Skin of body (tissue), 3 donors: ENCODE measurements at places on chromosomes 2 and 18.

DNA sequence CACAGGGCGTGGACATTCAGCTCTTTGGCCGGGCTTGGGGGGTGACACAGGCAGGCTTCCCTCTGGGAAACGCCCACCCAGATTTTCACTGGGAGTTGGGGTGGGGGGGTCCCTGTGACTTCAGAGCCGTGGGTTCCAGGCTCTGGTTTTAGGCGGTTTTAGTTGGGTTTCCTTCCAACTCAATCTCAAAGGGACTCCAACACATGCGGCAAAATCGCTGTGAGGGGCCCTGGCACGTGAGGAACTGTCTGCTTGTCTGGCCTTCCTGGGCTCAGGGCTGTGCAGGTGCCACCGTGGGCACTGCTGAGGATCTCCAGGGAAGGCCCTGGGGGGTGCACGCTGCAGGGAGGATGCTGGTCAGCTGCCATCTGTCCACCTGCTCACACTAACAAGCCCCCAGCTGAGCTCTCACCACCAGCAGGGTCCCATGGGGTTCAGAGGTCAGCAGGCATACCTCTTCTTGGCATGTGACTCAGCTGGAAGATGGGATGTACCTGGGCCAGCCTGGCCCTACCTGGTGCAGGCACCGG lies 11.7 kb downstream of the HS6ST1 start:
- DNase-seq: no peak

DNA sequence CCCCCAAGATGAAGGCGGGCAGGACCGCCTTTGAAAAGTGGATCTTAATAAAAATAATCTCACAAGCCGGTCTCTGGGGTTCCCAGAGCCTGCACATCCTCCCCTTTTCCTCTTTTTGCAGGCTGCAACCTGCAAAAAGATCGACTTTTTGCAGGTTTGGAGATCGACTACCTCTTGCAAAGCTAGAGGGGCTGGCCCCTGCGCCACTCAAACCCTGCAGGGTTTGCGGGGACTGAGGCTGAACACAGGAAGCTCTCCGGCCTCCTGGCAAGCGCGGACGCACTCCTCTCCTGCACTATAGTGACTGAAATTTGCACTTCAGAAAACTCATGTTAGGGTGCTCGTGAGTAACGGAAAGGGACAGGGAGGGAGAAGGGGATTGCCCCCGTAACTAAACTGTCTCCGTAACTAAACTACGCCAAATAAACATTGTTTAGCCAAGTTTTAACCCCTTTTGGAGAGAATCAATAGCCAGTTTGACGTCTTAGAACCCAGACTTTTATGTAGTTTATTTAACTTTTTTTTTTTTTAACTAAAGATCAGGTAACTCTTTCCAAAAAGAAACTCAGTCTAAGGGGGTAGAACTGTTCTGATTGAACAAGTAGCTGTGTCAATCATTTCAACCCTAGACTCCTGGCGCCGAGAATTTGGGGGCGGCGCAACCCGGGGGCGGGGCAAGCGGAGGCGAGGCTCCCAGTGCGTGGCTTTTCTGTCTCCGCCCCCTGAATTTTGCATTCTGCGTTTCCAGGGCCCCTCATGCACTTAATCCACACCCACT lies 2.5 kb downstream of the IGFBP5 start:
- DNase-seq: peak; percentile 90

GRCh38 chr2:25996844-25997243 lies 14.5 kb upstream of the KIF3C start:
- no peak for DNase-seq

- no peak for DNase-seq
Observed at GRCh38 chr2:158095912-158096311, 5.8 kb upstream of the UPP2 start.

- DNase-seq: no peak
Observed at GRCh38 chr2:46435796-46436360, 43.5 kb upstream of the TMEM247 start.
